Activated T-cell treated with anti-CD3 and anti-CD28 coated beads for 24 hours (primary cell): ENCODE measurements at places on chromosomes 3 and 15.

GRCh38 chr3:119294696-119295671 is 801 bp downstream of the ARHGAP31 start:
- peak; percentile 39 for DNase-seq

GRCh38 chr15:41490355-41490754 is 3.3 kb upstream of the ITPKA start:
- no peak for DNase-seq

- DNase-seq: no peak
Measured at GRCh38 chr3:69893274-69893673, 106.3 kb upstream of the SAMMSON start.

GRCh38 chr3:64395490-64395889 is 170.2 kb upstream of the PRICKLE2 start:
- DNase-seq: no peak

- no peak for DNase-seq
Measured at GRCh38 chr15:95944193-95944592, 386.3 kb upstream of the NR2F2 start.

DNA sequence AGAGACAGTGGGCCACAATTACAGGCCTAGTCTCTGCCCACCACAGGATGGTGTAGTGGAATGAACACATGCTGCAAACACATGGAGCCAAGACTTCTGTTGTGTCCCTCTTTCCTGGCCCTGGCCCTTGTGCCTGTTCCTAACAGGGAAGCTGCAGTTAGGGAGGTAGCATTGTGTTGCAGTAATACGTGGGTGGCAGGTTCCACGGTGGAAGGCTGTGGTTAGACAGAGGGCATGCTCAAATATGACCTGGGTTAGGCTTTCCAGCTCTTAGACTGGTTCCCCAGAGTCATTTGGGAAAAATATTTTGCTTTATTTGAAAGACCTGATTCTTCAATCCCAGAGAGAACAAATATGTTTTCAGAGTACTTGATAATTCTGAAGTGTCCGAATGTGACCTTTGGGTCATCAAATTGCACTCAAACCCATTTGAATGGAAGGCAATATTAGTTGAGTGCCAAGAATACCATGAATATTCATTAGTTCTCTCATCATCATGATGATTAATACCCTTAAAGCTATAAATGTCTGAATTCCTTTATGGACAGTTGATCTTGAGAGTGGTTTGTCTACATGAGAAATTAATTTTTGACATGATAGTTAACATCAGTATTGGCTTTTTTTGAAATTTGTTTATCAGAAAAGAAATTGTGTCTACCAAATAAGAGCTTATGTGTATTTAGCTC is 28.5 kb downstream of the PLAAT1 start:
- no peak for DNase-seq

- peak; percentile 51 for DNase-seq
Measured at GRCh38 chr15:63560741-63561448, 36.3 kb upstream of the FBXL22 start.

GRCh38 chr15:88623061-88623460 is 1.9 kb downstream of the AEN start:
- DNase-seq: peak; percentile 67

DNA sequence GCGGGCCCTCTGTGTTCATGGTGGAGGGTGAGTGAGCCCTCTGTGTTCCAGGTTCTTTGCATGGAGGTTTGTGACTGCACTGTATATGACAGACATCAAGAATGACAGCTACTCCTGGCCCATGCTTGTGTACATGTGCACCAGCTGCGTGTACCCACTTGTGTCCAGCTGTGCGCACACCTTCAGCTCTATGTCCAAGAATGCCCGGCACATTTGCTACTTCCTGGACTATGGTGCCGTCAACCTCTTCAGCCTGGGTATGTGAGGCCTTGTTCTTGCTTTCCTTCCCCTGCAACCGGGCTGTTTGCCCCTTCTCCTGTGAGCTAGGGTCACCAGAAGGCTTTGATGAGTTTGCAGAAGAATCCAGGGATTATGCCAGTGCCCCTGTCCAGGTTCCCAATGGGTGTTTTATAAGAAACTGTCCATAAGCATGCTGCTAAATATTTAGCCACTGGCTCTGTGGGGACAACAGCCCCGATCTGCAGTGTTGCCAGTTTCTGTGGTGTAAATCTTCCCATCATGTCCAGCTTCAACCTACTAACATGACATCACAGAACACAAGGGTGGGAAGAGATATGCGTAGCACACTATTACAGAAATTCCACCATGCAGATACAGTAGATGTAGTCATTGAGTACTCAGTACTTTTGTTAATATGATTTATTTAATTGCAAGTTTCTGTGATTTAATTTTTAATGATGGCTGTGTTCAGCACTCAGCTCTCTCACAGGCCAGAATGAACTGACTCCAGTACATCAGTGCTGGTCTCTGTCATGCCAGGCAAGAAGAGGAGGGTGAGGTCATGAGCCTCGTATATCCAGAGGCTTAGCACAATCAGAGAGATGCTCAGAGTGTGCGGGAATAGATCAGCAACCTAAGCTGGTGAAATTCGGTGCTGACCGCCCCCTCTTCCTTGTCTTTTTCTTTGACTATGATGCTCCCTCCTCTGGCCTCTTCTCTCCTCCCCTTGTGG is 29.2 kb upstream of the KIF23 start:
- DNase-seq: no peak

- no peak for DNase-seq
Measured at GRCh38 chr3:39505866-39506742, 38.6 kb downstream of the MOBP start.

- DNase-seq: no peak
Measured at GRCh38 chr3:45748068-45748467, 48.3 kb downstream of the SLC6A20 start.

GRCh38 chr15:80173022-80173759 is 20.4 kb downstream of the FAH start:
- DNase-seq: peak; percentile 56

DNA sequence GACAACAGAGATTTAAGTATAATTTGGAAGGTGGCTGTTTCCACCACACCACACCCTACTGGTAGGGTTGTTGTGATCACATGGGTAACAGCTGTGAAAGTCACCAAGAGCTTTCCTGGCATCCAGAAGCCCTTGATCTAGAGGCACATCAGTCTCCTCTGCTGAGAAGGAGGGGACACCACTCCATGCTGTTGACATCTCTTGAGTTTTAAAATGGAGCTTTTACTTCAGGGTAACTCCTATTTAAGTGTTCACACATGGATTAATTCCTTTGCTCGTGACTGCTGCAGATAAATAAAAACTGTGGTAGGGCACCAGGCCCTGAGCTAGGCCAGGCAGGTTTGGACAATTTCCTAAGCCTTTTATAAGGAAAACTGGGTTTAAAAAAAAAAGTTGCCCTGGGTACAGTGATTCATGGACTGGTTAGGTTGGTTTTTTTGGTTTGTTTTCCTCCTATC is 7.5 kb downstream of the EXOSC7 start:
- no peak for DNase-seq
